Stimulated activated CD4-positive, alpha-beta T cell treated with anti-CD3 and anti-CD28 coated beads, TNF-alpha, amount 100 ng/mL, for 1 hour (primary cell): ENCODE measurements at places on chromosomes 5 and 9.

DNA sequence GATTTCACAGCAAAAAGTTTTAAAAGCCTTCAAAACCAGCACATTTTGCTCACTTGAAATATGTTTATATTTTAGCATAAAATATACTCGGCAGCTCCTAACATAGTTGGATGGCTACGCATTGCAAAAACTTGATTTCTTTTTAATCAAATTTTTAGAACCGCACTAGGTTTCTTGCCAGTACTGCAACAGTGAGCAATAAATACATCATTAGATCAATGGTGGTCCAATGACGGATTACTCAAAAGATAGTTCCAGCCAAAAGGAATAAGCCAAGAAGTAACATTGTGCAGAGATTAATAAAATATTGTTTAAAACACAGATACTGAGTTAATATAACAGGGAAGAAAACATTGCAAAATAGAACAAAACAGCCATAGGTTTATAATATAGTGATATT lies 5.5 kb downstream of the MARCHF3 start:
- DNase-seq = no peak

GRCh38 chr5:75571547-75571946 lies 39.7 kb upstream of the ANKDD1B start:
- DNase-seq = no peak

GRCh38 chr5:72235725-72236124 lies 84.3 kb downstream of the MRPS27 start:
- no peak for DNase-seq

DNA sequence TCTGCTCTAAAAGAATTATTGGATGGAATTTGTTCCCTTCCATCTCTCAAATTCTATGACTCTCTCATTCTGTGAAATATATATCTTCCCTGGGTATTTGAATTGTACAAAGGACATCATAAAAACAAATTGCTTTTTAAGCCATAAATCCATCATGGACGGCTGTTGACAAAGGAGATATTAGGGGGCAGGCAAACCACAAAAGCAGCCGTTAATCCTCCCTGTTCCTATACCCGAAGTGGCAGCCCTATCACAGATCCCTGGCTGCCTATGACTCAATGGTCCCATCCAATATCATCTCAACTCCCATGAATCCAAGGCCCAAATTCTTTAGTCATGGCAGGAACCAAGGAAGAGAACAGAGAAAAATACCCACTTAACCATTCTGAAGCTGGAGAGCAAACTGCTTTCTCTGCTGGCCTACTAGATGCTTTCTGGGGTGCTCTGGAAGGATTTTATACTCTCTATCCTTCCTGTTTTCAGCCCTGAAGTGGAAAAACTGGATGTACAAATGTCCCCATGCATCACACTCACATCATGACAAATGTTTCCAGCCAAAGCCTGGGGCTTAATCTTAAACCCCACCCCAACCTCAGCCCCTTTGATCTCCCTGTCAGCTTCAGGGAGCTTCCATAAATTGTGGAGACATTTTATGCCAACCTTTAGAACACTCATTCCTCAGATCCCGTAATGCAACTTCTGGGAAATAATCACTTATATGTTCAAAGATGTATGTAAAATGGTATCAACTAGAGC lies 59.5 kb downstream of the FAM114A2 start:
- no peak for DNase-seq

- peak; percentile 59 for DNase-seq
These were observed at the start of gene UBTD2 for GRCh38 chr5:172283020-172283861. UBTD2 (minus strand) TSS chr5:172283764; CDS start chr5:172283665, 99 bp downstream.

GRCh38 chr5:34817558-34818351 lies 21.2 kb upstream of the TTC23L start:
- no peak for DNase-seq

DNA sequence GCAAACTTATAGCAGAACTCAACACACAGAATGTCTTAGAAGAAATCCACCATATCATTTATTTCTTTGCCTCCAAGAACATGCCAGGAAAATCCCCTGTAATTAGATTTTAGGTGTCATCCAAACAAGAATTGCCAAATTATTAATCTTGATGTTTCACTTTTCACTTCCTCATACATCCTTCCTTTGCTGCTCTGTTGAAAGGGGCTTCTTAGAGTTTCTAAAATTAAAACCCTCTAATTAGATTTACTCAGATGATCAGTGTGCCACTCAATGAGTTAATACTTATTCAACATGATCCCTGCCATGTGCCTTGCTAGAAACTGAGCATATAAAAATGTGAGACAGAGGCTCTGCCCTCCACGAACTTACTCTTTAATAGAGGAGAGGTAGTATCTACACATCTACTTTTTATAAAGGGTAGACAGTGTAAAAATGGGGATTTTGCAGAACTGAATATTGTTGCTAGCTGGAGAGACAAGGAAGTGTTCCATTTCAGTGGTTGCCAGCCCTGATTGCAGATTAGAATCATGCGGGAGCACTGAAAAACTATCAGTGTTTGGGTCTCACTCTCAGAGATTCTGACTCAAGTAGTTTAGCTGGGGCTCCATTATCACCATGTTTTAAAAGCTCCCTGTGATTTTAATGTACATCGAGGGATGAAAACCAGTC lies 498.4 kb downstream of the TLE4 start:
- DNase-seq = no peak

DNA sequence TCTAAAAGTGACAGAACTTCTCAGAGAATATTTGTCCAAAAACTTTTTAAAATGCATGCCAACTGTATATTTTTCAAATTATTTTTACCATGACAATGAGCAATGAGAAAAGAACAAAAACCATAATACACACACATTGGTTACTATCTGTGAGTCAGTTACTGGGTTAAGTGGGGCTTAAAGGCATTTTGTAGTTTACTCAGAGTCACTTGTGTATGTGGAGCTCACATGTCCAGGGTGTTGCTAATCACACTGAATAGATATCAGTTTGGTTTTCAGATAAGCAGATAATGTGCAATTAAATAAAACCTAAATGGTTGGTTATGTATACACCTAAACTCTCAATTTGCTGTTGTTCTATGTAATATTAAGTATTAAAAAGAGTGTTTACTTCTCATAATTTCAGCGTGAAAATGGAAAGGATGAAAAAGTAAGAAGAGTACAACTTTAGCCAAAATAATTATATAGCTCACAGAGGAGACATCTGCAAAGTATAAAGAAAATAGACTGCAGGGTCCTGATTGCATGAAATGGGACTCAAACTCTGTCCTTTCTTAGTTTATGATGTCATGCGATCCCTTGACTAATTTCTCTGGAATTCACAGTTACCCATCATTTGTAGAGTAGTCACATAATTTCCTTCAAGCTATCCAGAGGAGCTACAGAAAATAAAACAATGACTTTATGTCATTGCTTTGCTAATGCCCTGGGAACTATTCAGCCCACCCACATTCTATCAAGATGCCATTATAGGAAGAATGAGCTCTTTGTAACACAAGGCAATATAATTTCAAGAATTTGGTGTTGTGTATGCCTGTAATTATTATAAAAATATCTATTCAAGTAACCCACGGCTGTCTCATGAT lies 388.0 kb upstream of the ZNF608 start:
- no peak for DNase-seq

DNA sequence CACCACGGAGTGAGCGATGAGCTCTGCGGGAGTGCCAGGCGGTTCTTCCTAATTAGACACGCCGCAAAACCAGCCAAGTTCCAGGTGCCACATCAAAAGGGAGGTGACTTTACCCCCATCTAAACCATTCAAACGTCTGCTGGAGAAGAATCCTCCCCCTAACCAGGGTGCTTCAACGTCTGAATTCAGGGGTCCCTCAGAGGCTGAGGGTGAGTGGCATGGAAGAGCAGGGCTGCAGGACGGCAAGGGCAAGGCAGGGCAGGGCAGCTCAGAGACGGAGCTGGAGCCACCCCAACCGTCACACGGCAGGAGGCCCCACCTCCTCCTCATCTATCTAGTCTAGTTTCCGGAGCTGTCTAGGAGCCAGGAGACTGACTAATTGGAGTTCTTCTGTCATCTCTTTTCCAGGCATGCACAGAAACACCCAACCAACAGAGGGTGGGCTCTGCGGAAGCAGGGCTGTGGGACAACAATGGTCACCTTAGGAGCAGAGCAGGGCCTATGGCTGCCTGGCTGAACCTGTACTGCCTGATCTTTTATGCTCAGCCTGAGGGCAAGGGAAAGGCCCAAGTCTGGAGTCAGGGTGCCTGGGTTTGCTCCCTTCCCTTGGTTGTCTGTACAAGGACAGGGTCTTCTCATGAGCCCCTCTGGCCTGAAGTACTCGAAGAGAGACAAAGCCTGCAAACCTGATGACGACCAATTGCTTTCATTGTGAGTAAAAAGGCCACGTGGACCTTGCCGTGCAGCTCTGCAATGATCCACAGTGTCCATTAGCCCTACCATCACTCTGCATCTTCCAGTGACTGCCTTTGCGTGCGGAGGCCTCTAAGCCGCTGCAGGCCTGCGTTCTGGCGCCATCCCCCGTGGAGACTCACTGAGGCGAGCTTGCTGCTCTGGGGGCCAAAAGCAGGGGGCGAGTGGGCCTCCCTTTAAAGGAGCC lies 81.0 kb upstream of the SLC25A51 start:
- DNase-seq = no peak

DNA sequence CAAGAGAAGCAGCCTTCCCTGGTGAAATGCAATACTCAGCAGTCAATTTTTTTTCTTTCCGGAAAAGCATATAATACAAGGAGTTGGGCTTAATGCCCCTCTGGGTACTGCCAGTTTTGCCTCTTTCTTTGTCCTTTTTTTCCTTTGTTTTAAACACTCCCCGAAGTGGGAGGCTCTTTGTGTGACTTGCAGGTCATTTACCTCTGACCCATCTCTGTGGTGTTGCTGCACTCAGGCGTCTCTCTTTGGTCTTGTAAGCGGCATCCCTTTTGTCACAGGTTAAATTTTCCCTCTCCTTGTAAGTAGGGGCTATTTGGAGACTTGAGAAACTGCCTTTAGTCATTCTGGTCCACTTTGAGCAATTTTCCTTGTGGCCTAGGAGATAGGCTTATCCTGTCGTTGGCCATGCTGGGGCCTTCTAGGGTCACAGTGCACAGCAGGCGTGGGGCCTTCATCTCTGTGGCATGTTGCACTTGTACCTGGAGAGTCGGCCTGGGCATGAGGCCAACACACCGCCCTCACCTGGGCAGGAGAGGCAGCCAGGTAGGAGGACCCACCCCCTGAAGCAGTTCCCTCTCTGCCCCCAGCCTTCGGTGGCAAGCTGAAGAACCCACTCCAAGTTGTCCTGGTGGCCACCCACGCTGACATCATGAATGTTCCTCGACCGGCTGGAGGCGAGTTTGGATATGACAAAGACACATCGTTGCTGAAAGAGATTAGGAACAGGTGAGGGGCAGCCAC lies 27.7 kb upstream of the CTSL start:
- DNase-seq = no peak
